ENCODE measurements at places on chromosomes 3 and 15. TPM values are rescaled to one million over a fixed set of nuclear protein-coding genes. Genes with fewer than 3 reads are reported as not detected.

CEP19 gene
- 4.5 TPM for polyA plus RNA-seq

PRICKLE2 gene
- 4.9 TPM for polyA plus RNA-seq

PLIN1 gene
- polyA plus RNA-seq: 0.27 TPM

HRG gene
- not detected for polyA plus RNA-seq

TMEM45A gene
- 5.2 TPM for polyA plus RNA-seq

ADAMTSL3 gene
- polyA plus RNA-seq: 0.51 TPM

WDR49 gene
- not detected for polyA plus RNA-seq

IL5RA gene
- not detected for polyA plus RNA-seq

ATP8B4 gene
- polyA plus RNA-seq: 1.2 TPM

TUSC7 gene
- not detected for polyA plus RNA-seq

PIERCE2 gene
- 3.3 TPM for polyA plus RNA-seq

EMC7 gene
- polyA plus RNA-seq: 135 TPM

TEX55 gene
- polyA plus RNA-seq: not detected

CNTN6 gene
- polyA plus RNA-seq: not detected

KLF13 gene
- 53.5 TPM for polyA plus RNA-seq

SSUH2 gene
- polyA plus RNA-seq: 0.35 TPM

C15orf39 gene
- 16.7 TPM for polyA plus RNA-seq

BFSP2 gene
- polyA plus RNA-seq: not detected

LRRC31 gene
- not detected for polyA plus RNA-seq

SPINK8 gene
- not detected for polyA plus RNA-seq

NEK11 gene
- polyA plus RNA-seq: 5.7 TPM

SLC38A3 gene
- 0.10 TPM for polyA plus RNA-seq

Measured in A549 (cell line).